ENCODE measurements at places on chromosomes 4 and X. TPM values are rescaled to one million over a fixed set of nuclear protein-coding genes. Genes with fewer than 3 reads are reported as not detected.

- no peak for DNase-seq
Observed at GRCh38 chrX:86914569-86914968, 603.0 kb upstream of the KLHL4 start.

ZNF81 gene
- total RNA-seq, result 26.6 TPM

NAP1L2 gene
- total RNA-seq, result 14.4 TPM

CPE gene
- 116 TPM for total RNA-seq

NXF3 gene
- 0.67 TPM for total RNA-seq

GRCh38 chrX:20412871-20413486, 146.3 kb upstream of the RPS6KA3 start:
- no peak for DNase-seq
